NCI-H2081 treated with DMSO at 0.1 percent for 48 hours (cell line): ENCODE measurements at places on chromosomes 13 and 19.

- no peak for DNase-seq
Observed at GRCh38 chr19:32091241-32091640, 254.2 kb upstream of the ZNF507 start.

GRCh38 chr13:94558716-94559115 is 37.2 kb downstream of the TGDS start:
- no peak for DNase-seq

DNA sequence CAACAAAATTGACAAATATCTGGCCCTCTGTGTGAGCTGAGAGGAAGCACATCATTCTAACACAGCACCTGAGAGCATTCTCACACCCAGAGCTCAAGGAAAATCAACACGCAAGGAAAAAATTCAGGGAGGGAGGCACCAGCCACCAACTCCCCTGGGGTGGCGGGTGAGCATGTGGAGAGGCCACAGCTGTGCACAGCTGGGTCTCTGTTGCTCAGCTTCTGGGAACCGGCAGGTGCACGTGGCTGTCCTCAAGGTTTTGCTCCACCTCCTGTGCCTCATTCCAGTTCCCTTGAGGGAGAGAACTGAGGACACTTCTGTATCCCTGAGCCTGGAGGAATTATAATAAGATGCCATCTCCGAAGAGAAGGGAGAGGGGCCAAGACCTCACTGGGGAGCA is 134.0 kb downstream of the USP12 start:
- DNase-seq = no peak

DNA sequence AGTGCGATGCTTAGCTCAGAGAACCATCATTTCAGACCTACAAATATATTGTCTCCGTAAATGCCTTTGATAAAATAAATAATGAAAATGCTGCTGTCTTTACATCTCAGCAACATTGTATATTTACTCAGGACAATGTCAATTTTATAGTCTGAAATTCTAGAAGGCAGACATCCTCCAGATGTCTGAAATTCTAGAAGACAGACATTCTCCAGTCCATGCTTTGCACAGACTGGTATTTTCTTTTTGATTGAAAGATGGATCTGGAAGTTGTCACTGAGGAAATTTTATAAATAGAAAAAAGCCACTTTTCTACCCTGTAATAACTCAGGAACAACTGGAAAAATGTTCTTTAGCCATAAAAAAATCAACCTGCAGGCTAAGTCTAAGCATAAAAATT is 2293.3 kb downstream of the PCDH9 start:
- DNase-seq = no peak

DNA sequence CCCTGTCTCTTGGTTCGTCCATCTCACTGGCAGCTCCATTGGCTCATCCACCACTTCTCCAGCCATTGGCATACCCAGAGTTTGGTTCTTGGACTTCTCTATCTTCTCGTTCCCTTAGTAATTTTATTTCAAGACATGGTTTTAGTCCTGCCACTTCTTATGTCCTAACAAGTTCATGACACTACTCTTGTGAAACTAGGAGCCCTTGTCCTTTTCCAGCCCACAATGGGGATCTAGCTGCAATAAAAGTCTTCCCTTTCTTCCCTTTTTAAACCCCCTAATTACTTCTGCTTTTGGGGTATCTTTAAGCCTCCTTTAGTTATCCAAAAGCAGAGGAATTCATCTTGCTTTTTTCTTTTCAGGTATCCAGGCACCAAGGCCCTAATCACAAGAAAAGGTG is 2.9 kb upstream of the RCBTB2 start:
- no peak for DNase-seq

GRCh38 chr13:48110132-48110868 is 15.4 kb upstream of the MED4 start:
- no peak for DNase-seq

DNA sequence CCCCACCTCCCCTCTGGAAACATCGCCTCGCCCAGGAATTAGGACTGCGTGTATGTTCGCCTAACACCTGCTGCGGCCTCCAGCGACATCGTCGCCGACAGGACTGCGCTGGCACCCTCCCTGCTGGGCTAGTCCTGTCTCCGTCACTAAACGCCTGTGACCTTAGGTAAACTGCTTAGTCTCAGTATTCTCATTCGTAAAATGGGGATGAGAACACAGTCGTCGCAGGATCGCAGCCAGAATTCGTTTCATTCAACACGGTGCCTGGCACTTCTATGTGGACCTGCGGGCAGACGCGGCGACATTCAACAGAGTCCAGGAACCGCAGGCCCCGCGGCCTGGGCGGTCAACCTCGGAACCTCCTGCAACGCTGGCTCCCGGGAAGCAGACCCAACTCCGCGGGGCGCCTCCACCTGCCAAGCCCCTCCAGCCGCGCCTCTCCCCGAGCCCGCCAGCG is 485 bp downstream of the CRYL1 start:
- DNase-seq = no peak

GRCh38 chr19:16089010-16089846 is 12.9 kb downstream of the TPM4 start:
- DNase-seq = no peak

DNA sequence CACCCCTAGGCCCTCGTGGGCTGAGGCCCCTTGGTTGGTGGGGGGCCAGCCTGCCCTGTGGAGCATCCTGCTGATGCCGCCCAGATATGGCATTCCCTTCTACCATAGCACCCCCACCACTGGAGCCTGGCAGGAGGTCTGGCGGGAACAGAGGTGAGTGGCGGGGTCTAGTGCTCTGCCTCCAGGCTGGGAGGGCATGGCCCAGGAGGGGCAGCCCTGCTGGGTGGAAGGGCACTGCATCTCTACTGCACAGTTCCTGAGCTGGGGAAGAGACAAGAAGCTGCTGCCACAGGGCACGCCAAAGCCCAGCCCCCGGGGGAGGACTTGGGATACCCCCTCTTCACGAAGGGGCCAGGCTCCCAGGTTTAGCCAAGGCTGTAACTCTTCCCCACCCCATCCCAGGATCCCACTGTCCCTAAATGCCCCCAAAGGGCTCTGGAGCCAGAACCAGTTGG is 2.4 kb upstream of the KMT2B start:
- DNase-seq = no peak

GRCh38 chr13:29931696-29932095 is 81.3 kb upstream of the UBL3 start:
- DNase-seq = no peak

DNA sequence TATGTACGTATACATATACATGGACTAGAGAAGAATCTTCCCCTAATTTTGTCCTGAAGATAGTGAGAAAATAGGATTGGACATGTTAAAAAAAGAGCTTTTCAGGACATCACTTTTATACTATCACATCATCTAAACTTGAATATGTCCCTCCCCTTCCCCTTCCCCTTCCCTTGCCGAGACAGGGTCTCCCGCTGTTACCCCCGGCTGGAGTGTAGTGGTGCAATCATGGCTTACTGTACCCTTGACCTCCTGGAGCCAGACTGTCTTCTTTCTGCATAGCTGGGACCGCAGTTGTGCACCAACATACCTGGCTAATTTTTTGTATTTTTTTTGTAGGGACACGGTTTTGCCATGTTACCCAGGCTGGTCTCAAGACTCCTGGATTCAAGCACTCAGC is 6.6 kb downstream of the HNRNPM start:
- DNase-seq = no peak

DNA sequence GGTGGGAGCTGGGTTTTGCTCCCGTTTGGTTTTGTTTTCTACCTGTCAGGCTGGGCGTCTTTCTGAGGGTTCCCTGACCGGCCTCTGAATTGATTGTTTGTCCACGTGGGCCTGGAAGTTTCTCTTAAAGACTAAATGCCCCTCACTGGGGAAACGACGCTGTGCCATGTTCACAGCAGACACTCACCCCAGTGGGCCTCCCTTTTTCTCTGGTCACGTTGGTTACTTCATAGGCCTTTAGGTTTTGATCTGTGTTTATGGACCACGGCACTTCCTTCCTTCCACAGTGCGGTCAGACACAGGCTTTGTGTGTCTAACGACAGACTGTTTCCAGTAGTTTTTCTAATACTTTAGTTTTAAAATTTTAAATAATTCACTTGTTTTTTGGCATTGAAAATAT is 20.1 kb upstream of the NDUFS7 start:
- DNase-seq = no peak

- DNase-seq = no peak
Observed at GRCh38 chr13:67769987-67770341, 539.8 kb upstream of the PCDH9 start.

GRCh38 chr19:28554321-28555091 is 658.4 kb downstream of the UQCRFS1 start:
- no peak for DNase-seq

- no peak for DNase-seq
Observed at GRCh38 chr19:40578442-40578908, 1.8 kb downstream of the SHKBP1 start.

DNA sequence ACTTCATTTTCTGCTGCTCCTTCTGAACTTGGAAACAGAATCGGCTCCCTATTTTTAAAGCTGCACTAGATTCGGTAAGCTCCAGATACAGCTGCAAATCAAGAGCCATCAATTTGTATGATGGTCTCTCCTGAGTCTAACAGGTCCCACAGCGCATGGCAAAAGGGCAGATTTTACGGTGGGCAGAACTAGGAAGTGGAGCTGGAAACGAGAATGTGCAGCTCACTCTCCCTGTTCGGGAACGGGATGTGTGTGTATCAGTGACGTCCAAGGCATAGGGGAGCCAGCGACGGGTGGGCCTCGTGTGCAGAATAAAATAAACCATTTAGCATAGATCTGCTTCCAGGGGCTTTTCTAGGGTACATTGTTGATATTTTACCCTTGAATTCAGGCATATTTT is 74.2 kb downstream of the COL4A1 start:
- DNase-seq = no peak

GRCh38 chr19:2970201-2970835 is 7.0 kb upstream of the TLE6 start:
- DNase-seq = no peak

DNA sequence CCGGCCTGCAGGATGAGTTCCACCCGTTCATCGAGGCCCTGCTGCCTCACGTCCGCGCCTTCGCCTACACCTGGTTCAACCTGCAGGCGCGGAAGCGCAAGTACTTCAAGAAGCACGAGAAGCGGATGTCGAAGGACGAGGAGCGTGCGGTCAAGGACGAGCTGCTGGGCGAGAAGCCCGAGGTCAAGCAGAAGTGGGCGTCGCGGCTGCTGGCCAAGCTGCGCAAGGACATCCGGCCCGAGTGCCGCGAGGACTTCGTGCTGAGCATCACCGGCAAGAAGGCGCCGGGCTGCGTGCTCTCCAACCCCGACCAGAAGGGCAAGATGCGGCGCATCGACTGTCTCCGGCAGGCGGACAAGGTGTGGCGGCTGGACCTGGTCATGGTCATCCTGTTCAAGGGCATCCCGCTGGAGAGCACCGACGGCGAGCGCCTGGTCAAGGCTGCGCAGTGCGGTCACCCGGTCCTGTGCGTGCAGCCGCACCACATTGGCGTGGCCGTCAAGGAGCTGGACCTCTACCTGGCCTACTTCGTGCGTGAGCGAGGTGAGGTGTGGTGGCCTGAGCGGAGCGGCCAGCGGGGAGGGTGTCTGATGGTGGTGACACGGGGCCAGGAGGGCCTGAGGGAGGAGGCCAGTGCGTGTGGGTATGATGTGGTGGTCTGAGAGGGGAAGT is 15.5 kb downstream of the NFIC start:
- no peak for DNase-seq

GRCh38 chr13:81194362-81194761 is 853.4 kb upstream of the SPRY2 start:
- no peak for DNase-seq

DNA sequence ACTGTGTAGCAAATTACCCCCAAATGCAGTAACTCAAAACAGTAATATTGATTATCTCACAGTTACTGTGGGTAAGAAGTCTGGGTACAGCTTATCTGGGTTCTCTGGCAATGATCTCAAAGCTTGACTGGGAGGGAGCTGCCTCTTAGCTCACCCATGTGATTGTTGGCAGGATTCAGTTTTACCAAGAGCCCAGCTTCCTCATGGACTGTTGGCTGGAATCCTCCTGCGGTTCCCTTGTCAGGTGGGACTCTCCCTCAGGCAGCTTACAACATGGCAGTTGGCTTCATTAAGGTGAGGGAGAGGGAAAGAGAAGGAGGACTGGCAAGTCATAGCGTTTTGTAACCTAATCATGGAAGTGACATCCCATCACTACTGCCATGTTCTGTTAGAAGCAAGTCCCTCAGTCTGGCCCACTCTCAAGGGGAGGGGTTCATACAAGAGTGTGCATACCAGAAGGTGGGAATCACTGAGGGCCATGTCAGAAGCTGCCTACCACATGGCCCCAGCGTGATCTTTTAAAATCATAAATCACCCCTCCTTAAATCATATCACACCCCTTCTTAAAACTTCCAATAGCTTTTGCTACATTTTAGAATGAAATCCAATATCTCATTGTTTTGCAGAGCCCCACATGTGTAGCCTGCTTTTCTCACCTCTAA is 108.1 kb downstream of the OLFM4 start:
- no peak for DNase-seq

GRCh38 chr13:21966014-21966413 is 295.1 kb downstream of the FGF9 start:
- no peak for DNase-seq

DNA sequence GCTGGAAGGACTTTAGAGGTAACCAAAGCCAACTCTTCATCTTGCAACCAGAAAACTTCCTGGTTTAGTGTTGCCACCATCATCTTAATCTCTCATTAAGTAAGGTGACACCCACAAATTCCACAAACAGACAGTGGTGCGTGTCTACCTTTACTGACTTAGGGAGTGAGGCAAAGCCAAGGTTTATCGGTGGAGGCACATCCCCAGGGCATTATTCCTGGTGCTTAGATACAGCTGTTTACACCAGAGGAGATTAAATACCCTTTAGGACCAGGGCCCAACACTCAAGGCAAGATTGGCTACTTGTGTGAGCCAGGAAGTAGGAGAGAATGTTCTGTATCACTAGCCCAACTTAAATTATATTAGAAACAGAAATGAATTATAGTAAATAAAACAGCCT is 9.5 kb downstream of the STOML3 start:
- DNase-seq = no peak
